G401 (cell line): ENCODE measurements at places on chromosomes 4 and X.

GRCh38 chr4:81069706-81070331, 39.3 kb downstream of the BMP3 start:
- peak; percentile 80 for DNase-seq

GRCh38 chr4:85728464-85728863, 253.5 kb downstream of the ARHGAP24 start:
- DNase-seq, result no peak

- no peak for DNase-seq
Measured at GRCh38 chr4:85886665-85887064, 411.7 kb downstream of the ARHGAP24 start.

DNA sequence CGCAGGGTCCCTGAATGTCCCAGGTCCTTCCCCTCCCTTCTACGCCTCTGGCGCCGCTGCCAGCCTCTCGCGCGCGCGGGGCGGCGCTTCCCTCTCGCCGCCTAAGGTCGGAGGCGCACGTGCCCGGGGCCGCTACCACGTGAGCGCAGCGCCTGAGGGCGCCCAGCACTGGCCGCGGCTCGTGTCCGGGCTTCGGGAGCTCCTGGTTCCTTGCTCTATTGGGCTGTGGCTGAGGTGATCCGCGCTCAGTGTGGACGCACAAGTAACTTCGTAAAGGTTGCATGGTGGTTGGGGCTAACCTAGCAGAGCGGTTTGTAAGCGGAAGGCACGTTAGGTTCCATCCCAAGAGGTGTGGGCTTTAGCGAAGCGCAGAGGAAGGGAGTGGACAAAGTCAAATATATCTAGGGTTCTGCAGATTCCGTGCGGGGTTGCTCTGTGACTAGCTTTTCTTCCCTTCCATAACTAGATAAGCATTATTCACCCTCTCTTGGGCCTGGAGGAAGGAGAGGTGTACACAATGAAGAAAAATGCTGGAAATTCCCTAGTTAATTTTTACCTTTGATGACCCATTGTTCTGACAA, 1.8 kb downstream of the TLL1 start:
- DNase-seq, result peak; percentile 78

DNA sequence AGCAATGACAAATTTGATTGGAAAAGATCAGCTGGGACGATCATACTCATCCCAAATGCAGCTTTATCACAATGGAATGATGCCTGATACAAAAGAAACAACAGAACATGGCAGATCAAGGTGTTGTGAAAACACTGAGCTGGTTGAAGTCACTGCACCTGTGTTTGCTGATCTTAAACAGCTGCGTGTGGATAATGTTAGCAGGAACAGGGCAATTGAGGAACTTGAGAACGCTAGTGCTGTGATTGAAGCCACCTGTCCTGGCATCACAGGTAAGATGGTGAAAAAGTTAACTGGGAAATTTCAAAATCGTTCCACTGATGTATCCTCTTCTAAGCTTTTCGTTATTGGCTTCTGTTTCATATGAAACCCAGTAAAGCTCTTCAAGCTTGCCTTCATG, 27.4 kb upstream of the SOD3 start:
- no peak for DNase-seq

DNA sequence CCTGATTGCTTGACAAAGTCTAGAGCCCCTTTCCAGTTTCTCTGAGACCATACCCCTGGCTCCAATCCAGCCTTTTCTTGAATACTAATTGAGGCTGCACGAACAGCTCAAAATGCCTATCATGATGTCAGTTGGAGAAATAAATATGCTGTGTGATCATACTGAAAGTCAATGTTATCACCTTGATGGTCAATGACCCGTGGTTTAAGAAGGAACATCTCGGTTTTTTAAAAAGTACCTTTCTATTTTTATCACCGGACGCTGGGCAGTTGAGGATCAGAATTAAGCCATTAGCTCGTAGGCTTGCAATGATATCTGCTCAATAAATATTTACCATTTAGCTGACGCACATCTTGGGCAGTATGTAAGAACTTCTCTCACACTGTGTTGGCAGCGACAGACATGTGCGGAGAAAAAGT, 852 bp upstream of the WDR44 start:
- no peak for DNase-seq
